ENCODE measurements at places on chromosomes 1 and 21.

GRCh38 chr21:43318841-43319781, 107.8 kb downstream of the SIK1 start:
- no peak for DNase-seq

GRCh38 chr1:36606641-36607262, 124.0 kb upstream of the CSF3R start:
- no peak for DNase-seq

DNA sequence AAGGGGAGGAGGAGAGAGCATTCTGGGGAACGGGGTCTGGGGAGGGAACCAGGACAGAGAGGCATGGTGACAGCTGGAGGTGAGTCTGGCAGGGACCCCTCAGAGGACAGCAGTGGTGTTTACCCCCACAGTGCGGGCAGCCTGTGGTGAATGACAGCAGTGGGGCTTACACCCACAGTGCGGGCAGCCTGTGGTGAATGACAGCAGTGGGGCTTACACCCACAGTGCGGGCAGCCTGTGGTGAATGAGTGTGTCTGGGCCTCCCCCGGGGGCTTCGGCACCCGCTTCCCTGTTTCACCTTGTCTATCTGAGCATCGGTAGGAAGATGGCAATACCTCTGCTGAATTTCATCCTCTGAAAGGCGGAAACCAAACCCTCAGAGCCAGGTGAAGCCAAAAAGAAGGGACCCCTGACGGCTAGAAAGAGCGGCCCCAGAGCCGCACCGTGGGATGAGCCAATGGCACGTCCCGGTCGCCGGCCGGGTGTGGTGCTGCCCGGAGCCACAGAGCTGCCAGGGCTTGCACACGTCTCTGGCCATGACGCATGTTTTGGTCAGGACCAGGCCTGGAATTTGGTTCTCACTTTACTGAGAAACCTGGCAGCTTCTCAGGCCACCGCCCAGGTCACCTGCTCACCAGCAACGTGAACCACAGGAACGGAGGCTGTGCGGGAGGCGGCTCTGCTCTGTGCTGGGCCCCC, 54.1 kb downstream of the SIK1 start:
- no peak for DNase-seq

DNA sequence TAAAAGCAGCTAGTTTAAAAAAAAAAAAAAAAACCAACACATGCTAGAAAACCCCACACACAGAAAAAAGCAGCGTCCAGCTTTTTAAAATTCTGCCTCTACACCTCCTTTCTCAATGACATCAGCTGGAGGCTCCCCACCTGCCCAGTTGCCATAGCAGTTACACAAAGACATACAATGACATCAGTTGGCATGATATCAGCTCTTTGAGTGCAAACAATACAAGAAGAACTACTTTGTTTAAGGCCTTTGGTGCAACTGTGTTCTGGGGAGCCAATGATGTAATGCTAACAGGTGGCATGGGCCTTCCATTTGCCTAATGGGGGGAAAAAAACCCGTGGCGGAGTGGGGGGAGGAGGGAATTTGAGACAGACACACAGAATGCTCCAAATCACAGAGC, 32.9 kb downstream of the DUSP10 start:
- peak; percentile 51 for DNase-seq

GRCh38 chr1:55580845-55581332, 365.7 kb upstream of the USP24 start:
- DNase-seq, result no peak

- DNase-seq, result no peak
These were observed 26.8 kb upstream of the EPHA8 start for GRCh38 chr1:22536506-22536905.

GRCh38 chr21:43645136-43645891, 14.0 kb downstream of the HSF2BP start:
- peak; percentile 90 for DNase-seq

DNA sequence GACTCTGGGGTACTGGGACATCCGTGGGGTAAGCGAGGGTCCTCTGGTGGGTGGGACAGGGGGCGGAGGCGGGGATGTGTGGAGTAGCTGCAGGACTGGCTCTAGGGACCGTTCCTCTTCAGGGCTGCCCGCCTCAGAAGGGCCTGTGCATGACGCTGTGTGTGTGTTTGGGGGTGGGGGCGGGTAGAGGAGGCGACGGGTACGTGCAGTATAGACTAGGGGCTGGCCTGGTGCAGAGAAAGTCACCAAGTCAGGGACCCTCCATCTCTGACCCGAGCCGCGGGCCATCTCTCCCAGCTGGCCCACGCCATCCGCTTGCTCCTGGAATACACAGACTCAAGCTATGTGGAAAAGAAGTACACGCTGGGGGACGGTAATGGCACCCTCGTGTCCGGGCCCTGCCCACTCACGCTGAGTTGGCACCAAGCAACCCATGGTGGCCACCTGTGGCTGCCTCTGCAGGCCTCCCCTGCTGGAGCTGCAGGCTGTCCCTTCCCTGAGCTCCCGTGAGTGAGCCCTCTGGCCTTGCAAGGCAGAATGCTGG, 342 bp downstream of the GSTM5 start:
- DNase-seq, result no peak

DNA sequence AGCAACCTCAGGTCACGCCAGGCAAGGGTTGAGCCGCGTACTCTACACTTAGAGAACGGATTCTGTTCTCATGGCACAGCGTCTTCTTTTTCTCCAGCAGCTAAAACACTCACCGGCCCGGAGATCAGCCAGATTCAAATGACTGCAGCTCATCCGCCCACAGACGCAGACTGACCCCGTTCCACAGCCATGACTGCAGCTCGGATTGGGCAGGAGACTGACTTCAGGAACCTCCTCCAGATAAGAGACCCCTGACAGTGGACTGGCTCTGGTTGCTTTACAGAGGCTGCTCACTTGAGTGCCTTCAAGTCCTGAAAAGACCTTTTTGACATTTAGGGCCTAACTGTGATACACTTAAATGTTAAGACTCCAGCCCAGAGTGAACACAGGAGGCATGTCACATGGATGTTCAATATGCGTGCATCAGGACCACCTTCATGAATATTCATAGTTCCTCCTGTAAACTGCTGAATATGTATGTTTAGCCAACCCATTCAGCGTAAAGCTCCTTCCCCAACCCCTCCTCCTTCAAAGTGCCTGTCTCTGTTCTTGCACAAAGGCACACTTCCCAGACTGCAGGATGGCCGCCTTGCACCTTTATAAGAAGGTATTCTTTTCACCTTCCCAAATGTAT, 42.6 kb downstream of the BACE2 start:
- no peak for DNase-seq

GRCh38 chr21:29007810-29008209, 11.3 kb downstream of the RWDD2B start:
- no peak for DNase-seq

- peak; percentile 37 for DNase-seq
These were observed 18.5 kb downstream of the WASF2 start for GRCh38 chr1:27471477-27471876.

DNA sequence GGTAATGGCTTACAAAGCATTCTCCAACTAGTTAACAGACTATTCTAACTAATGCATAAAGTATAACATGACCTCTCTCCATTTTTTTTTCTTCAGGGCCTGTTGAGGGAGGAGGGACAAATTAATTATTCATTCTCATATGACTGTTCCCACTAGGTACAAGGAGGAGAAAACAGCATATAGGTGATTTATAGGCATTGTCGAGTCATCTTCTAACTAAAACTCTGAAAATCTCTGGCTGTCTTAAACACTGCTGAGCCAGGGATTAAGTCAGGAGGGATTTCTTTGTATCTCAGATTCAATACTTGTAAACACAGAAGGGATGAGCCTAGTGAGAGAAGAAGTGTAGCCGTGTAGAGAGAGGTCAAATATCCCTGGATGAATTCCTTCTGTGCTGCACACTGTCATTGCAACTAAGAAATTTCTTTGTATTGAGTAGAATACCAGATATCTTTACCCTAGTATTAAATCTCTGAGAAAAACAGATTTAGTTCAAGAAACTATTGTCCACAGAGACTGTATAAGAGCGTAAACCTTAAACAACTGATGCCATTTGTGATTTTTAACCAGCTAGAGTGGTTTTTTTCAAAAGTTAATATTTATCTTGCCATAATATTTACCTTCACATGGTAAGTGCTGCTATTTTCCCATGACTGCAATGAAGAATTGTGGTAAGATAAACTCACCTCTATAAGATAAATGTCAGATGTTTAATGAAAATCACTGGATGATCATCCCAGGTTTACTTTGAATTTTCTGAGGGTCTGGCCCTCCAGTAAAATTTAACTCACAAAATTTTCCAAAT, 465.3 kb downstream of the RWDD3 start:
- DNase-seq, result no peak

DNA sequence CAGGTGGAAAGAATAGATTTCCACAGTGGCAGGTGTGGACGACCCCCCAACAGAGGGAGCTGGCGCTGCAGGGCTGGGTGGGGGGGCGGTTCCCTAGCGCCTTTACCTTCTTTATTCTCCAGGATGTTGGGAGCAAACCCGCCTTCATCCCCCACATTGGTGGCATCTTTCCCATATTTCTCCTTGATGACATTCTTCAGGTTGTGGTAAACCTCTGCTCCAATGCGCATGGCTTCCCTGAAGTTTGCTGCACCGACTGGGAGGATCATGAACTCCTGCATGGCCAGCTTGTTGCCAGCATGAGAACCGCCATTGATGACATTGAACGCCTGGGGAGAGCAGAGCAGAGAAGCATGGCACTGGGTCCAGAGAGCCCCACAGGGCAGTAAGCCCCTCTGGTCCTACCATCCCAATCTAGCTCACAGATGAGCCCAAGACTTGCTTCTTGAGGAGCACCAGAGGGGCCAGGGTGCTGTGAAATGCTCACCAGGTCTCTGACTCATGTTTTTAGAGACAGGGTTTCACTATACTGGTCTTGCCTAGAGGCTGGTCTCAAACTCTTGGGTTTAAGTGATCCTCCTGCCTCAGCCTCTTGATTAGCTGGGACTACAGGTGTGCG, 12.2 kb downstream of the ENO1 start:
- DNase-seq, result no peak

DNA sequence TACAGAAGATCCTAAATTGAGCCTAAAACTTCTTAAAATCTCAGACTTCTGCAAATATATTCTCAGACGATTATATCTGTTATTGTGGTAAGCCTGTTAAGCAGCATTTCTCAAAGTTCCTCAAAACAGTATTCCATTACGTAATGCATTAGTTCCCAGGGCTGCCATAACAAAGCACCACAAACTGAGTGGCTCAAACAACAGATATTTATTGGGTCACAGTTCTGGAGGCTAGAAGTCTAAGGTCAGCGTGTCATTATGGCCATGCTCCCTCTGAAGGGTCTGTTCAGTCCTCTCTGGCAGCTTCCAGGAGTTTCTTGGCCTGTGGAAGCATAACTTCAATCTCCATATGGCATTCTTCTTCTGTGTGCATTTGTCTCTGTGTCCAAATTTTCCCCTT, 103.5 kb upstream of the ST6GALNAC5 start:
- DNase-seq, result peak; percentile 20

DNA sequence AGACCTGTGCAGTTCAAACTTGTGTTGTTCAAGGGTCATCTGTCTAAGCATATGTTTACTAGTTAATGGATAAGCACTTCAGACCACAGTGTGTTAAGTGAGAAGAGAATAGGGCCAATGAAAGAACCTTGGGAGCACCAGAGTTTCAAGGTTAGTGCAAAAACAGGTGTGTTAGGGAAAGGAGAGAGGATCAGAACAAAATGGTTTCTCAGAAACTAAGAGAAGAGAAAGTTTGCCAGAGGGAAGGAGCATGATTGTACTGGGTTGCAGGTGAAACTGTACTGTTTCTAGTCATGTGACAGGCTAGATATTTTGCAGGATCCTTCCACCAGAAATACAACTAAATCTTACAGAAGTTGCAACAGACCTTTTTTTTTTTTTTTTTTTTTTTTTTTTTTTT, 23.3 kb downstream of the RPRD2 start:
- DNase-seq, result peak; percentile 36

- peak; percentile 70 for DNase-seq
These were observed 742 bp downstream of the SH3GLB1 start for GRCh38 chr1:86704972-86705664.
